ENCODE measurements at places on chromosomes 4 and X.

GRCh38 chr4:102623622-102624021 lies 122.5 kb downstream of the NFKB1 start:
- DNase-seq, result no peak

- DNase-seq, result no peak
Measured at GRCh38 chrX:13689741-13690211, 848 bp downstream of the RAB9A start.

GRCh38 chr4:179372746-179373145 lies 1930.5 kb upstream of the AGA start:
- no peak for DNase-seq

GRCh38 chr4:86608757-86609375 lies 14.8 kb downstream of the PTPN13 start:
- no peak for DNase-seq

DNA sequence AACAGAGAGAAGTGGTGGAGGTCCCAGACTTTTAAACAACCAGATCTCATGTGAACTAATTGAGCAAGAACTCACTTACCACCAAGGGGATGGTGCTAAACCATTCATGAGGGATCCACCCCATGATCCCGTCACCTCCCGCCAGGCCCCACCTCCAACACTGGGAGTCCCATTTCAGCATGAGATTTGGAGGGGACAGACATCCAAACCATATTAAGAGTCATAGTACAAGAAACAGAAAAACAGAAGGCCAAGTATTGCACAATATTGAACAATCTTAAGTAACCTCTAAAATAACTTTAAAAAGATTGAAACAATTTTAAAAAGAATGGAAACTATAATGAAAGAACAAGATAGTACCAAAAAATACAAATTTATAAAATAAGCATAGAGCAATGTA lies 110.0 kb downstream of the CBR4 start:
- DNase-seq, result no peak

- no peak for DNase-seq
Measured at GRCh38 chrX:38313190-38313589, 14.1 kb downstream of the RPGR start.

DNA sequence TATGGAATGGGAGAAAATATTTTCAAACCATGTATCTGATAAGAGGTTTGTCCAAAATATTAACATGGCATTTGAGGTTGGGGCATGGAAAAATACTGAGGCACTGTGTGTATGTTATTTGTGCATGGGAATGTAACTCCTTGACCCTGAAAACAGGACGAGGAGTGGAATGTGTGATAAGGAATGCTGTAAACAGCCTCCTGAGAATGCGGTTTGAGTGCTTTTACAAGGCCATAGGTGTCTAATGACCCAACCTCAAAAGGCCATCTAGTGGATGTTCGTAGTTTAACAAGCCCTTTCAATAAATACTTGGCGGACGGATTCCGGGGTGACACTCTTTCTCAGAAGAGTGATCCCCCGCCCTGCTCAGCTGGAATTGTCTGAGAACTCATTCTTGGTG lies 162.9 kb upstream of the USP9X start:
- DNase-seq, result no peak

DNA sequence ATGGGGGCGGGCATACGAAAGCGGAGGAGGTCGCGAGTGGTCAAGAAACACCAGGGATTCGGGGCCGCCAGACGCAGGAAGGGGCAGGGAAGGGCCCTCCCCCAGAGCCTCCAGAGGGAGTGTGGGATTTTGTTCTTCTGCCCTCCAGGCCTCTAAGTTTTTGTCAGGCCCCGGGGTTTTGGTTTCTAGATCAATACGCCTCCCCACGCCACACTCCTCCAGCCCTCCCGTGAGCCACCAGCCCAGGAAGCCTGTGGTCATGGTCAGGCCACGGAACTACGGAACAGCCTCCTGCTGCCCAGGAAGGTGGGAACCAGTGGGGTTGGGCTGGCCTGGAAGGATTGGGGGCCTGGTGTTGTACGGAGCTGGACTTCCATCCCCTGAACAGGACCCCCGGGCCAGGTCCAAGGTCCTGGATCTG lies 38.4 kb downstream of the CPLX1 start:
- no peak for DNase-seq

GRCh38 chrX:11640089-11640488 lies 25.6 kb downstream of the ARHGAP6 start:
- no peak for DNase-seq

DNA sequence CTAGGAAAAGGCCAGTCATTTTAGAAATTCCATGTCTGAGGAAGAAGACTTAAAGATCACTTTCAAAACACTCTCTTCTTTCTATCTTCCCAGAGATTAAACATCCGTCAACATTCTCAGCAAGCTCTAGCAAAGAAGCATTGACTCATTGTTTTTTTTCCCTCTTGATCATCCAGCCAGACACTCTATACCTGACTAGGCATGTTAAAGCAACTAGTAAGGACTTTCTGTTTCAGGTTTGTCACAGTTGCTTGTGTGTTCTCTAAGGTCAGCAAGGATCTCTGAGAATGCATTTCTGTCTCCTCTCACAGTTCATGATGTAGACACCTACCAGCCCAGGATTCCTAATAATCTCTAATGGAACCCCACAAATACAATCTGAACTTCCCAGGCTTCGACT lies 112.2 kb downstream of the IL13RA2 start:
- DNase-seq, result no peak

DNA sequence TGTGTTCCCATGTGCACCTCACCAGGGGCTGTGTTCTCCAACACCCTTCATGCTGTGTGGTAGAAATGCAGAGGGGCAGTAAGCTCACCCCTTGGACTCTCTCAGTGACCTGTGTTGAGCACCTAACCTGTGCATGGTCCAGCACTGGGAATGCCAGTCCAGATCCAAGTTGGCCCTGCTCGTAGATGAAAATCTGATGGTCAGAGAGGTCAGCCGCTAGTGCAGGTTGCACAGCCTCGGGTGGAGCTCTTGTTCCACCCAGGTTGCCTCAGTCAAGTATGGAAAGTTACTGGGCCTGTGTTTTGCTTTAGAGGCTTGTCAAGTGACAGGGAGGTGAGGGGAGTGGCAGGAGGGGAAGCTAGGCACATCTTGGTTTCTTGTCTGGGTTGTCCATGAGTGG lies 51.3 kb downstream of the NOP14 start:
- no peak for DNase-seq

GRCh38 chr4:156309031-156309430 lies 355.4 kb upstream of the CTSO start:
- no peak for DNase-seq

DNA sequence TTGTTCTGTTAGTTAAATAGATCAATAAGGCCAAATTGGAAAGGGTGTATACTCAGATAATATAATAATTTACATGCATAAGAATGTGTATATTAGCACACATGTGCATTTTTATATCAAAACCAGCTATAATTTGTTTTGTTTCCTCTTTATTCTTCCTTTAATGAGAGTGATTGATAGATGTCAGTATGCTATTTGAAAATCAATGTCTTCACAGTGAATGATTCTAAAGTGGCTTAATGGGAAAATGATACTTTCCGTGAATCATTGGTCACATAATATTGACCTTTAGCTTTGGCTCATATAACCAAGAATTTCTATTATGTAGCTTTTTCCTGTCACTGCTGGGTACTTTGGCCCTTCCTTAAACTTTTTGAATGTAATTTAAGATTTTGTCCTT lies 48.6 kb downstream of the PLS3 start:
- DNase-seq, result no peak

DNA sequence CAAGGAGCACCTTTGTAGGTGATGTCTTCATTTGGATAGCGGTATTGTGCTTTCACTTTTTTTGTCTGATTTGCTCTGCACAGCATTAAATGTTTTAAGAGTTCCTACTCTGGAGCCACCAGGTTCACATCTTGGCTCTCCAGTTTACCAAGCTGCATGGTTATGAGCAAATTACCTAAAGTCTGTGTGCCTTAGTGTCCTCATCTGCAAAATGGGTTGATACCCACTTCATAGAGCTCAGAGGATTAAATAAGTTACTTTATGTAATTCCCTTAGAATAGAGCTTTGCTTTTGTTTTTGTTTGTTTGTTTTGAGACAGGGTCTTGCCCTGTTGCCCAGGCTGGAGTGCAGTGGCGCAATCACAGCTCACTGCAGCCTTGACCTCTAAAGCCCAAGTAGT lies 58.2 kb downstream of the UBE2K start:
- DNase-seq, result no peak

GRCh38 chrX:17375637-17376430 lies 834 bp downstream of the NHS start:
- no peak for DNase-seq

GRCh38 chrX:70089604-70090297 lies 27.5 kb downstream of the OTUD6A start:
- no peak for DNase-seq

GRCh38 chr4:112655270-112655669 lies 18.3 kb downstream of the LARP7 start:
- DNase-seq, result no peak

GRCh38 chrX:54177306-54177705 lies 5.7 kb downstream of the FAM120C start:
- no peak for DNase-seq

DNA sequence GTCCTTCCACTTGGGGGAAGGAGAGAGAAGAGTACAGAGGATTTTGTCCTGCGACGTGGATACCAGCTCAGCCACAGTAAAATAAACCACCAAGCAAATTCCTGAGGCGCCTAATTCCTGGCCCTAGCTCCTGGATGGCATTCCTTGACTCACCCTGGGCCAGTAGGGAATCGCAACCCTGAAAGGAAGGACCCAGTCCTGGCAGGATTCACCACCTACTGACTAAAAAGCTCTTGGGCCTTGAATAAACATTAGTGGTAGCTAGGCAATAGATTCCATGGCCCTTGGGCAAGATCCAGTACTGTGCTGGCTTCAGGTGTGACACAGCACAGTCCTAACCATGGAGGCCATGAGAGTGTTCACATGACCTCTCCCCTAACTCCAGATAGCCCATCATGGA lies 45.6 kb downstream of the GABRA3 start:
- no peak for DNase-seq

GRCh38 chrX:46710927-46711623 lies 47.8 kb downstream of the SLC9A7 start:
- DNase-seq, result no peak

- no peak for DNase-seq
Measured at GRCh38 chr4:102439812-102440211, 61.3 kb upstream of the NFKB1 start.

GRCh38 chr4:70841951-70842350 lies 2.3 kb upstream of the GRSF1 start:
- DNase-seq, result no peak

- no peak for DNase-seq
Measured at GRCh38 chrX:19560611-19561010, 45.3 kb upstream of the MAP3K15 start.

- no peak for DNase-seq
Measured at GRCh38 chr4:102575369-102576129, 74.4 kb downstream of the NFKB1 start.

DNA sequence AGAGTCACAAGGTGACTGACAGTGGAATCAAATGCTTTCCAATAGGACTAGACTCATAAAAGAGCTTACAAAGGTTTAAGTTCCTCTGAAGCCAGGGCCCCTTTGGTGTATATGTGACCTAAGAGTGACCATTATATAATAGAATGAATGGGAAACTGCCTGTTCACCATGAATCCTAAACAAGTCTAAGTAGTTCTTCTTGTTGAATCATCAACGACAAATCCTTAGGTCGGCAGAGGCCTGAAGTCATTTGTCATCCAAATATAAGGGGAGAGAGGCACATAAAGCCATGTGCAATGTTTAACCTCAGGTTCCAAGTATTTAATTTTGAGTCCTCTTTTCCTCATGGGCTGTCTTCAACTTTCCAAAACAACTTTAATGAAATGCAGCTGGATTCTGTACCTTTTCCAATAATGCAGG lies 122.4 kb downstream of the RASL11B start:
- no peak for DNase-seq

- no peak for DNase-seq
Measured at GRCh38 chr4:183202523-183202922, 103.5 kb downstream of the WWC2 start.

DNA sequence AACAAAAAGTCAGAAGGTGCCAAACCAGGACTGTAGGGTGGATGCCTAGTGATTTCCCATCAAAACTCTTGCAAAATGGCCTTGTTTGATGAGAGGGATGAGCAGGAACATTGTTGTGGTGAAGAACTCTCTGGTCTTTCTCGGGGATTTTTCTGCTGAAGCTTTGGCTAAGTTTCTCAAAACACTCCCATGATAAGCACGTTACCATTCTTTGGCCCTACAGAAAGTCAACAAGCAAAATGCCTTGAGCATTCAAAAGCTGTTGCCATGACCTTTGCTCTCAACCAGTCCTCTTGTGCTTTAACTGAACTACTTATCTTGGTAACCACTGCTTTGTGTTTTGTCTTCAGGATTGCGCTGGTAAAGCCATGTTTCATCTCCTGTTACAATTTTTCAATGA lies 3.0 kb upstream of the SEC31A start:
- DNase-seq, result no peak

- no peak for DNase-seq
Measured at GRCh38 chrX:153338836-153339235, 4.9 kb downstream of the ZNF275 start.

- no peak for DNase-seq
Measured at GRCh38 chrX:13081395-13082205, 37.2 kb upstream of the FAM9C start.

DNA sequence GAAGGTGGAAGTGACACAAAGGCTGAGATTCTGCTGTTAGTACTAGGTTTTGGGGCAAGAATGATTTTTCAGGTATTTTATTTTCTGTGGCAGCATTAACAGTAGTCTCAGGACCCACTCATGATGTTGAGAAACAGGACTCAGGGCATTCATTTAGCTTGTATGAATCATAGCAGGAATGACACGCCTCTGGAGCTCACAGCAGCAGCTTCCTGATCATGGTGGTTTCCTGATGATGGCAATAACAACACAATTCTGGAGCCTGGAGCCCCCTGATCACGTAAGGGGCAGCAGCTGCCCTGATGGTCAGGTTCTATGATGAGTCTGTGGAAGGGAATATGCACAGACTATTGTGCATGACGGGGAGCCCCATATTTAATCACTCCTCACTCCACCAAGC lies 47.0 kb downstream of the TASL start:
- DNase-seq, result no peak

DNA sequence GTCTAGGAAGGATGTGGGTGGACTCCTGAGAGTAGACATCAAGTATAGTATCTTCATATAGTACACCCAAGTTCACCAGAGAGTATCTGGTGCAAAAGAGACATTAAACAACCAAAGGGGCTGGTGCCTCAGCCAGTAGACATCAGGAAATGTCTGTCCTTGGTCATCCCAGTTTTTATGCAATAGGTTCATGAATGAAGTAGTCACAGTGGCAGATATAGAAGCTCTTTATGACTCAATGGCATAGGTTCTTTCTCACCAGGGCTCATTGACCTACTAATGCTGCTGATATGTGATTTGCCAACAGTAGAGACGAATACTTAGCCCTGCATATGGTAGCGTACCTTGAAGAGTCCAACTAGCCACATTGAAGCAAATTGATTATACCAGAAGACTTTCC lies 45.0 kb upstream of the CCDC149 start:
- no peak for DNase-seq

GRCh38 chrX:323721-324628 lies 5.4 kb upstream of the GTPBP6 start:
- DNase-seq, result no peak

All from activated CD8-positive, alpha-beta memory T cell treated with anti-CD3 and anti-CD28 coated beads for 4 hours (primary cell).